ENCODE measurements at places on chromosomes 3 and 15. TPM values are rescaled to one million over a fixed set of nuclear protein-coding genes. Genes with fewer than 3 reads are reported as not detected.

- no peak for DNase-seq
Measured at GRCh38 chr3:120820748-120821147, 78.2 kb downstream of the GTF2E1 start.

DNA sequence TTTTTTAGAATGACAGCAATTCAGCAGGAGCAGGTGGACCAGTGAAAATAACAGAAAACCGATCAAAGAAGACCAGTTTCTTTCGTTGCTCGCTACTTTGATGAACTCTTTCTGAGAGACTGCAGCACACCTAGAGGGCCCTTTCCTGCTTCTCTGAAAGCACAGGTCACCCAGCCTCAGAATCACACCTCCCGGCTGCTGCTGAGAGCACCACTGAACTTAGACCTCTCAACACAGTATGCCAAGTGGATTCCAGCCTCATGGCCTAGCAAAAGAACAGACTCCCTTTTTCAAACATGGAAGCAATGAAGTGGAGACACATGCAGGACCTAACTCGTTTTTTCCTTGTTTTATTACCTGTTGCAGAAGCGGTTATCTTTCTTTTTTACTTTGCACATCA, 13.9 kb upstream of the APH1B start:
- no peak for DNase-seq

DNA sequence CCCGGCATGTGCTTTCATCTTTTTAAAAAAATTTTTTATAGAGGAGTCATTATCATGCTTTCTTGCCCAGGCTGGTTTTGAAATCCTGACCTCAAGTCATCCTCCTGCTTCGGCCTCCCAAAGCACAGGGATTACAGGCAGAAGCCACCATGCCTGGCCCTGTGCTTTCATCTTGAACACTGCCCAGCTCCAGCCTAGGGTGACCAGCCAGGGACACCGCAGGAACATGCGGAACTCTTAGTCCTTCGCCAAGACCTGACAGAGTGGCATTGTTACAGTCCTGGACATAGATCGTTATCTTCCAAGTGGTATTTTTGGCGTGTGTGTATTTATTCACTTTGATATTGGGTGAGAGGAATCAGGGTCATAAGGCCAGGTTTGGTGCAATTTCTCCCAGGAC, 7.9 kb upstream of the FURIN start:
- DNase-seq: no peak

- DNase-seq: no peak
Measured at GRCh38 chr3:38543586-38543985, 47.4 kb downstream of the EXOG start.

DNA sequence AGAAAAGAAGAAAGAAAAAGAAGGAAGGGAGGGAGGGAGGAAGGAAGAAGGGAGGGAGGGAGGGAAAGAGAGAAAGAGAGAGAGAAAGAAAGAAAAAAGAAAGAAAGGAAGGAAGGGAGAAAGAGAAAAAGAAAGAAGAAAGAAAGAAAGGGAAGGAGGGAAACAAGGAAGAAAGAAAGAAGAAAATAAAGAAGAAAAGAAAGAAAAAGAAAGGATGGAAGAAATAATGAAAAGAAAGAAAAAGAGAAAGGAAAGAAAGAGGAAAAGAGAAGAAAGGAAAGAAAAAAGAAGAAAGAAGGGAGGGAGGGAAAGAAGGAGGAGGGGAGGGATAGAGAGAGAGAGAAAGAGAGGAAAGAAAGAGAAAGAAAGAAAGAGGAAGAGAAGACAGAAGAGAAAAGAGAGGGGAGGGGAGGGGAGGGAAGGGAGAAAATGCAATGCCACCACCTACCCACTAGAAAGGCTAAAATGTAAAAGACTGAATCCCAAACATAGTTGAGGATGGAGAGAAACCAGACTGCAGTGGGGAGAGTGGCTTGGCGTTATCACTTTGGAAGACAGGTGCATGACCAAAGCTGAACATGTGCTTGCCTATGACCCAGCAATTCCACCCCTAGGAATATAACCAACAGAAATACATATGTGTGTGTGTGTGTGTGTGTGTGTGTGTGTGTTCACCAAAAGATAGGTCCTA, 66.9 kb upstream of the KLF13 start:
- DNase-seq: no peak

DNA sequence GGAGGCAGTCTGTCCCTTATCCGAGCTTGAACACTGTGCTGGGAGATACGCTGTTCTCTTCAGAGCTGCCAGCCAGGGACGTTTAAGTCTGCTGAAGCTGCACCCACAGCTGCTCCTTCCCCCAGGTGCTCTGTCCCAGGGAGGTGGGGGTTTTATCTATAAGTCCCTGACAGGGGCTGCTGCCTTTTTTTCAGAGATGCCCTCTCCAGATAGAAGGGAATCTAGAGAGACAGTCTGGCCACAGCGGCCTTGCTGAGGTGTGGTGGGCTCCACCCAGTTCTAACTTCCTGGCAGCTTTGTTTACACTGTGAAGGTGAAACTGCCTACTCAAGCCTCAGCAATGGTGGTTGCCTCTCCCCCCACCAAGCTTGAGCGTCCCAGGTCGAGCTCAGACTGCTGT, 319.9 kb upstream of the GRM7 start:
- DNase-seq: no peak

DNA sequence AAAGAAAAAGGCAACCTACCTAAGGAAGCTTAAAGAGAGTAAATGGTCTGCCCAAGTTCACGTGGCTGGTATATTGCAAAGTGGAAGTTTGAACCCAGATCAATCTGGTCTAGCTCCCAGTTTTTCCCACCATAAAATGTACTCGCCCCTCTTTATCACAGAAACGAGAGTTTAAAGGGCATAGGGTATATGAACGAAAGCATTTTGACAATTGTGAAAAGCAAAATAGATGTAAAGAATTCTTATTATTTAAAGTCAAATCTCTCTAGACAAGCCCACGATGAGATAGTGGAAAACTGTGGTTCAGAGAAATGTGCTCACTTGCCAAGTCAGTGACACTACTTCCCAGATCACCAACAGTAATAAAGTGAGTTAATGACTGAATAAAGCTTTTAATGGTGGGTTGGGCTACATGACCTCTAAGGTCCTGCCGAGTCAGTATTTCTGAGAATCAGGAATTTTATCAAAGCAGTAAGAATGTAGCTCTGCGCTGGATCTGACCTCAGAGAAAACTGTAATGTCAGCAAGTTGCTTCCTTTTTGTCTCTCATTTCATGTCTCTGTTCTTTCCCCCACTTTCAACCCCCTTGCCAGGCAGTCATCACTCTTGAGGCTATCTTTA, 23.3 kb upstream of the NEO1 start:
- no peak for DNase-seq

GRCh38 chr15:90043530-90044010, 42.4 kb downstream of the ZNF710 start:
- DNase-seq: no peak

GRCh38 chr3:118966700-118967099, 67.9 kb downstream of the IGSF11 start:
- no peak for DNase-seq

DNA sequence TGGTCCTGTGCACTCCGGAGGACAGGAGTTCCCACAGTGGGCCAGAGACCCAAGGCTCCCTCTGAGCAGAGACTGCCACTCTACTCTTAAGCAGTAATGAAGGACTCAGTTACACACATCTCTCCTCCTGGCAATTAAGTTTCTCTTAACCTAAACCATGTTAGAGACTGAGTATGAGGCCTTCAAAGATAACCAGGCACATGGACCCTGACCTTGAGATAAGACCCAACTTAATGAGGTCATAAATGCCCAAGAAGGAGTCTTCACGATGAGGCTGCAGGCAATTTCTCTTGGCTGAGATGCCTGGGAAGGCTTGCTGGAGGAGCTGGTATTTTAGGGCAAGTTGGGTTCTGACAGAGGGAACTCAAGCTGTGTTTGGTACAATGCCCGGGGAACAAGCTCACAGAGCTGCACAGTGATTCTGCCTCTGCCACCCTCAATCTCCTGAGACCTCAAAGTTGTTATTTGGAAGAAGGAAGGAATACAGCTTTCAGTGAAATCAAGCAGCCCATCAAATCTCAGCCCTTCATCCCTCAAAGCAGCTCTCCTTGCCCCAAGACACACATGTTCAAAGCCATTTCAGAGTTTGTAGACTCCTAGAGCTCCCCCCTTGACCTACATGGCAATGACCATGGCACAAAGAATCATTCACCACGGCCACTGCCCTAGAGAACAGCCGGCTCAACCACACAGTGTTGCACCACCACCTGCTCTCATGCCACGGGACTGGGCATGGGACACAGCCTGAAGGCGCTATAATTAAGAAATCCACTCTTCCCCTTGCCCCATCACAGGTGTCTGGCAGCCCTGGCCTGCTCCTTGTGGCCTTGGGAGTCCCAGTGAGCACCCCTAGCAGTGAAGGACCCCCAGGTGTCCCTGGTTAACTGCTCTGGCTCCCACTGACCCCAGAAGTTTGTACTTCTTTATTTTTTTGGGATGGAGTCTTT, 7.1 kb downstream of the RMDN3 start:
- no peak for DNase-seq

DNA sequence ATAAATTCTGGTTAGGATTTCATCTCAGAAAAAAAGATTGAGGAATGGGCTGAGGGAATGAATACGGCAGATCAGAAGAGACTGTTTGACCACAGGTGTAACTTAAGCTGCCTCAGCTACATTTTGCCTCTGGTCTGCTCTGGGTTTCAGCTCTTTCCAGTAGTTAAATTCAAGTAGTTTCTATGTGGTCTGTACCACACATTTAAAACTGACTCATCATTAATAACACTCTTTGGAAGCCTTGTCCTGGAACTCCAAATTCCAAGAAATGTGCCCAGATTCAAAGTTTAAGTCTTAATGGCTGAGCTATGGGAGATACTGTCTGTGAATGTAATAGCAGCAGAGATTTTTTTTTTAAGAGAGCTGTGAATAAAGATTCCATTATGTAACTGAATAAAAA, 133.1 kb upstream of the IGSF10 start:
- no peak for DNase-seq

DNA sequence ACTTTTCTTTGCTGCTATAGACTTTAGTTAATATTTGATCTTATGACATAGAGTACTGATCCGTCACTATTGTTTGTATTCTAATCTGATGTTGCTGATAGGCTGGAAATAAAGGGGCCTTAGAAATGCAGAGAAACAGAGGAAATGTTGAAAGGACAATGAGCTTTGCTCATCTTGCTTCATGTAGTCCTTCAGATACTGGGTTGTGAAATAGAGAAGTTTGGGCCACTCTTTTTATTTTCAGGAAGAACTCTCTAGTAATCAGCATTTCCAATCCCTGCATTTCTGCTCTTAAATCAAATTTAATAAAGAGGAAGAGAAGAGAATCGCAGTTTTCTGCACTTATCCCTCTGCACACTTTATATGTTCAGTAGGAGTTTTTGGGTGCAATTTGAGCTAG, 192.8 kb upstream of the THBS1 start:
- DNase-seq: no peak

DNA sequence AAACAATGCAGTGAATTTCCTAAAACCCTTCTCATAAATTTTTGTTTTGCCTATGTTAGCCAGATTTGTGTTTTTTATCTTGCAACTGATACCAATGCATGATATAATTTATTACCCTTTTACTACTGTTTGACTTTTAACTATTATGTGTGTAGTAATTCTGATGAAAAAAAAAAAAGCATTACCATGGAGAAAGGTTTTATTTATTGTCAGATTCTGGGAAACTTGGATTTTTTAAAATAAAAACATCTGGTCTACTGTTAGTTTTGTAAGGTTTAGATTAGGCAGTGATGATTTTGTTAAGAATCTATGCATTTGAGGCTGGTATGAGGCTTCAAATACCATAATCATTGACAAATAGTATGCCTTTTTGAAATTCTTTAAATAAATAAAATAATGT, 470.4 kb upstream of the ROBO1 start:
- DNase-seq: no peak

- no peak for DNase-seq
Measured at GRCh38 chr3:72011485-72011884, 226.5 kb upstream of the PROK2 start.

DNA sequence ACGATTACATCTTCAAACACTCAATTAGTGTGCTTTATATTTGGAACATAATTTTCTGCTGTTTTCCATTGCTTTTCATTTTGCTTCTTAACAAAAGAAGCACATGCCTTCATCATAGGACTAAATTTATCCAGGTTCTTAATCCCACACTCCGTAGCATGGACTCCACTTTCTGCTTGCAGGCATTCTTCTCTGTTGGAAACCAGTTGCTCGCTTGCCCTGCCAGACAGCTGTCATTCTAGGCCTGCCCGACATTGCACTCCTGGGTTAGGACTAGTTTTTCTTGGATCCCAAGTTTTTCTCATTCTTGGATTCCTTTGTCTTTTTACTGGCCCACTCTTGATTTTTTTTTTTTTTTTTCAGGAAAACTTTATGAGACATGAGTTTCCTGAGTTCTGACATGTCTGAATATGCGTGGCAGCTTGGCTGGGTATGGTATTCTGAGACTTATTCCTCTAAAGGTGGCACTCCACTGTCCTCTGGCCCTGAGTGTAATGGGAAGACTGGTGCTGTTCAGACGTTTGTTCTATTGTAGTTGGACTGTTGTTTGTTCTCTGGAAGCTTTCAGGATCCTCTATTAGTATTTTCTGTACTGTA, 6.3 kb upstream of the ATP1B3 start:
- no peak for DNase-seq

DNA sequence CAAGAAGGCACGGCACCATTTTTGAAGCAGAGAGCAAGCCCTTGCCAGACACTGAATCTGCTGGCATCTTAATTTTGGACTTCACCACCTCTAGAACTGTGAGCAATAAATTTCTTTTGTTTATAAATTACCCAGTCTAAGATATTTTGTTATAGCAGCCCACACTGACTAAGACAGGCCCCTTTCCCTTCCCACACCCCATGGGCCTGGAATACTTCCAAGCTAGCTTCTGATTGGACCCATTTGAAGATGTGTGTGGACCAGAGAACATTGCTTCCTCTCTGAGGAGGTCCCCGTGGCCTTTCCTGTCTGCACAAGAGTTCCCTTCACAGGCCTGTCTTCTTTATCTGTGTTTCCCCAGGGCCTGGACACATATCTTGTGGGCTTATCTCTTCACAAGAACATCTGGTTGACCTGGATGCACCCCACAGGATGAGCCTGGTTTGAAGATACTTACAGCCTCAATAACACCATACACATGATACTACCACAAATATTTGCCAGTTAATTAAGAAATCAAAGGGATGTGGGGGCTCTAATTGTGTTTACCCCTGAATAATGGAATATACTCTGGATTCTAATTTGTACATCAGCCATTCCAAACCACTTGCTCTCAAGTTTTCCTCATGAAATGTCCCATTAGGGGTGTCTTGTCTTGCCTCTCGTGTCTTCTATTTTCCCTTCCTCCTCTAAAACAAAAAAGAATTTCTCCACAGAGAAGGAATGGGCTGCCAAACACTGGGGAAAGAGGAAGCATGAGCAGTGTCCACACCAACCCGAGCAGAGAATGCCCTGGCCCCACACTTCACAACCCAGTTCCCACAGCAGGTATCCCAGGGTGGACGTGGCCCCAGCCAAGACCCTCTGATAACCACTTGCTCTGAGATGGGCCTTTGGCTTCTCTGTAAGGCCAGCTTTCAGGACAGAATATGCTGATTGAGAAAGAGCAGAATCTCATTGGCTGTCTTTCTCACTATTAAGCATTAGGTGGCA, 42.5 kb downstream of the GLB1 start:
- no peak for DNase-seq

The CLSTN2 gene
- total RNA-seq: 10.3 TPM

The CD80 gene
- total RNA-seq: 0.78 TPM

The XYLB gene
- total RNA-seq: 7.3 TPM

The CCK gene
- 14.7 TPM for total RNA-seq

The PRICKLE2 gene
- total RNA-seq: 87.5 TPM

The ROPN1B gene
- 0.31 TPM for total RNA-seq

The GPR176 gene
- 44.3 TPM for total RNA-seq

The CFAP91 gene
- 6.4 TPM for total RNA-seq

The ARPP21 gene
- total RNA-seq: 656 TPM

The TMEM212 gene
- not detected for total RNA-seq
